ENCODE measurements at places on chromosomes 12 and 14.

GRCh38 chr12:13062669-13063068 is 18.5 kb downstream of the FAM234B start:
- no peak for DNase-seq

DNA sequence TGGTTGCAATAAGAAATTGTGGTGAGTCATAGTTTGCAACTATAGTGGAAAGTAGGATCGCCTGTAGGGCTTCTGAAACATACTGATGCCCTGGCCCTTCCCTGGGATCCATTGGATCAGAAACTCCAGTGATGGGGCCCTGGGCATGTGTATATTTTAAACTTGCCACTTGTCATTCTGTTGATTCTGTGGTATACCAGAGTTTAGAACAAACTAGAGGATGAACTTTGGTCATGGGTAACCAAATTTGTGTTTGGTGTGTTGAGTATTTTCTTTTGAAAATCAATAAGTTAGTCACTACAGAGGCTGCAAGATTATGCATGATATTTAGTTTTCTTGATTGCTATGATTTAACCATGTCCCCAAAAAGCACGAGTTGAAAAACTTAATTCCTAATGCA is 142.2 kb downstream of the SLC15A5 start:
- no peak for DNase-seq

- no peak for DNase-seq
These were observed 44.2 kb downstream of the LGMN start for GRCh38 chr14:92704036-92704804.

GRCh38 chr14:104878582-104878981 is 13.5 kb downstream of the CEP170B start:
- DNase-seq = no peak

DNA sequence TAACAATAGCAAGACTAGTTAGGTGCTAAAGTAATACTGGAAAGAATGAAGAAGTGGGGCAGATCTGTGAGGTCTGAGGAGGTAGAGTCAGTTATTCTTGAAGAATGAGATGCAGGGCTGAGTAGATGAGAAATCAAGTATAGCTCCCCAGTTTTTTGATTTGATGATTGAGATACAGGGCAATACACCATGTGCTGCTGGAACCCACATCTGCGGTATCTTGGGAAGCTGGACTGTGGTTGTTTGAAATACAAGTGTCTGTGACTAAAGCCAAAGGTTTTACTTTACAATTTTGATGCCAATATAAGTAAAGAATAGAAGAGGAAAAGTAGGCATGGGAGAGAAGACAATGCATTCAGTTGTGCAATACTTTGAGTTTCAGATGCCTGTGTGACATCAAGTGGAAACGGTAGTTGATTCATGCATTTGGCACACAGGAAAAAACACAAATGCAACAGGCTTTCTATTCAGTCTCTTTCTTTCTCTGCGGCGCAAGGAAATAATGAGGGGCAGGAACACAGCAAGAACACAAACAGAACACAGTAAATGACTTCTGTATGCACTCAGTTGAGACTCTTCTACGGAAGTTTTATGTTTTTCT is 190.2 kb upstream of the SLC38A2 start:
- no peak for DNase-seq

DNA sequence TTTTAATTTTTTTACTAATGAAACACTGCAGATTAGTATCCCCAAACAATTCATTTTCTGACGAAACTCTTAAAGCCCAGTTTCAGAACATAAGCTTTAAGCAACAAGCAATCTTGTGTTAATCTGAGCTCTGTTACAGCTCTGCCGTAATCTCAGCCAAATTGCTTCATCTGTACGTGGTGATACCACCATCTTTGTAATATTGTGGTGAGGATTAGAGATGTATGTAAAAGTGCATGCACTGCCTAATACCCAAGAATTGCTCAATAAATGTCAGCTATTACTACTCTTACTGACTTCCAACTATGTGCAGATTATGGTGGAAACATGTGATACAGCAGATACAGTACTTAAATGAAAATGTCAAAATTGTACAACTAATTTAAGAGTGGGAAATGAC is 1.8 kb downstream of the AKAP5 start:
- no peak for DNase-seq

DNA sequence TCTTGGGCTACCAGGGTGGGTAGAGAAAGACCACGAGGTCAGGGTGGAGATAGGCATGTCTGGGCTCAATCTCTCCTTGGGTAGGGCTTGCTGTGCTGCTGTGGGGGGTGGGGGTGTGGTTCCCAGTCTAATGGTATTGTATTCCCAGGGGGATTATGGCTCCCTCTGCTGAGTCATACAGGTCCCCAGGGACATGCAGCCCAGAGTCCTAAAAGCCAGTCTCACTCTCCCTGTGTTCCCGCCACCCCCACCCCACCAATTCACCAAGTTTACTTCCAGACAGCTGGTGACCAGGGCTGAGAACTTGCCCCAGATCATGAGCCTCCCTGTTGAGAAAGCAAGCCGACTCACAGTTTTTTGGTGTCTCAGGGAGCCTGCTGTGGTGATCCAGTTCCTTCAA is 367.6 kb downstream of the C12orf75 start:
- no peak for DNase-seq

- no peak for DNase-seq
These were observed 939 bp downstream of the NPC2 start for GRCh38 chr14:74491956-74492775.

- no peak for DNase-seq
These were observed 3.7 kb downstream of the NFKBIA start for GRCh38 chr14:35400648-35401421.

GRCh38 chr12:56014205-56014604 is 6.6 kb upstream of the IKZF4 start:
- no peak for DNase-seq

DNA sequence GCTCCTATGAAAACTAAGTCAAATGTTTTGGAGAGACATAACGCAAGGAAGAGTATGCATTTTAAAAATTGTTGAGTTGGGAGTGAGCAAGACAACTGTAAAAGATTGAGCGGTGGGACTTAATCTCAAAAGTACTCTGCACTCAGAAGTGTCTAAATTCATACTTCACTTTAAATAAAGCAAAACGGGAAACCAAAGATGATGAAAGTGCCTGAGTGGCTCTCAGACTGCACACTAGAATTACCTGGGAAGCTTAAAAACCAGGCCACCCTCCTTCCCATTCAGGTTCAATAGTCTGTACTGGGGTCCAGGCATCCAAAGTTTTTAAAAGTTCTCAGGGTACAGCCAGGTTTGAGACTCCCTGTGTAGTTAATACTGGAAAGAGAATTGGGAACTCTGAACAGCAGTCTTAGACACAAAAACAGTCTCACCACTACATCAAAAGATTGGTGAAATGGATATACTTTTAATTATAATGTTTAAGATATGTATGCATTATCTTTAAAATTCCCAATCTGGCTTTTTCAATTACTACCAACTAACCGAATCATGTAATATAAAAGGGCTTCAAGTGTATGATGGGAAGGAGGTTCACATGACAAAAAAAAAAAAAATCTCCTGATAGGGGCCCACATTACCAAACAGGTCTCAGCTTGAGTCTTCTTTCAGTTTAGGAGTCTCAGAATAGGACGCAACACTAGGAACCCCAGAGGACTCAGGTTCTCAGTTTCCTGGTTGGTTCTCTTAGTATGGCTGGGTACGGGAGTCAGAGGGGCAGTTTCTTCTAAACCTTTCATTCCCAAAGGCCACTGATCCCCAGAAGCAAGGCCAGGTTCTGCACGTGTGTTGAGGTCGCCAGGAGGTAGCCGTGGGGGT is 1.0 kb downstream of the HOMEZ start:
- DNase-seq = no peak

DNA sequence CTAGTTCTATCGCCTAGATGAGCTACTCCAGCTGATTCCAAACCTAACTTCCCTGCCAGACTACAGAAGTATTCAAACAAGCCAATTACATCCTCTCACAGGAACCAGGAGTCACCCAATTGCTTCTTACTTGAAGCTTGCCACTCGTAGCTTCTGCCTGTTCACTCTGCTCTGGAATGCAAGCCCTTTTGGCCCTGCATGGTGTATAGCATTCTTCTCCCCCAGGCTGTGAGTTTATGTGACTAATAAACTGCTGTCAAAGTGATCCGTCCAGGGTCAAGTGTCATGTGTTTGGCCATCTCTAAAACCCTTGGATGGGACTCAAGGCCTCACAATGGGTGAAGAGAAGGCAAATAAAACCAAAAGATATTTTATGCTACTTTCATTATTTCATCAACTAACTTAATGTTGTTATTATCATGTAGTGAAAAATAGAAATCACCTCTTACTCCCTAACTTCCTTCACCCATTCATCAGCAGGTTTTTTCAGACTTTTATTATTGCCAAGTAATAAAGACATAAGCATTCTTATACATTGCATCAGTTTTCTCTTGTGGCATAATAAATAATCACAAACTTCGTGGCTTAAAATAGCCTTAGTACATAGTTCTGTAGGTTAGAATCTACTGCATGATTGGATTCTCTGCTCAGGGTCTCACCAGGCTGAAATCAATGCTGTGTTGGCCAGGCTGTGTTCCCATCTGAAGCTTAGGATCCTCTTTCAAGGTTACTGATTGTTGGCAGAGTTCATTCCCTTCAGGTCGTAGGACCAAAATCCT is 1981.7 kb upstream of the FLRT2 start:
- no peak for DNase-seq

DNA sequence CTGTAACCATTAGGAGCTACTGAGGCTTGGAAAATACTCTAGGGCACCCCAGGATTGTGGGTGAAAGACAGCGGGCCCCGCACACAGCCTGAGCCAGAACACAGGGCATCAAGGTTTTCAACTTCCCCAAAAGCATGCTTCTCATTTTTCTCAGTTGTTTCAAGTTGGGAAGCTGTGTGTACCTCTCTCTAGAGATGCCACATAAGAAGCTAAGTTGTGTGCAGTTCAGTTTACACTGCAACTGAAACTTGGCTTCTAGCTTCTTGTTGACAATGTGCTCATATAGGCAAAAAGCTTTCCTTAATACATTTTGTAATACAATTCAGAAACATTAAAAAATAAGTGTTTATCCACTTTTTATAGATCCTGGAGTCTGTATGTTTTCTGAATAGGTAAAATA is 88.1 kb upstream of the PTPRR start:
- no peak for DNase-seq

DNA sequence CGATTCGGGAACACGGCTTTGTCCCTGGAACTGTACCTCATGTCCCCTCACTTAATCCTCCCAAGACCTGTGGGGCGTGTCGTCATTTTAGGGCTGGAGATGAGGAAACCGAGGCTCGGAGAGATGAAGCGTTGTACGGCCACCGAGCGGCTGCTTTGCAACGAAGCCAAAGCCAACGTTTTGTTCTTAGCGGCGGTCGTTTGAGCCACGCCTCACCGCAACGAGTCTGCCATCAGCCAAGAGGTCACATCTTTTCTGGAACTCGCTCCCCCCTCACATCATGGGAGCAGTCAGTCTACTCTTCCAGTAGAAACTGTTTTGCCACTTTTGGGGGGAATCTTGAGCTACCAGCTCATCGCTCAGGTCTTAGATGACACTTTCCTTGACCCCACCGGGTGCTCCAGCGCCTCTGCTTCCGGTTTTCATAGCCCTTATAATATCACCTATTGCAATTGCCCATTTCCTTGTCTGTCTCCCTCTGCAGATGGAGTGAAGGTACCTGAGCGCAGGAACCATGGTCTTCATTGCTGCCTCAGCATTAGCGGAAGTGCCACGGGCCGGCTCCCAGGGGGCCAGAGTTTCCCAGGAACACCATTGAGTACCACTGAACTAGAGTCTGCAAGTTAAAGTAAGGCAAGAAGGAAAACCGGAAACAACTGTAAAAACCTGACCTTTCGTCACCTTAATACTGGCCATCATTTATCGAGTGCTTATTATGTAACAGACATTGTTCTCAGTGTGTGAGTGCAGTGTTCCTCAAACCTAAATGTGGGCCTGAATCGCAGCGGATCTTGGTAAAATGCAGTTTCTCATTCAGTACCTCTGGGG is 19.6 kb downstream of the NINJ2 start:
- no peak for DNase-seq

Data from BJ (cell line).